ENCODE measurements at places on chromosomes 12 and 14.

DNA sequence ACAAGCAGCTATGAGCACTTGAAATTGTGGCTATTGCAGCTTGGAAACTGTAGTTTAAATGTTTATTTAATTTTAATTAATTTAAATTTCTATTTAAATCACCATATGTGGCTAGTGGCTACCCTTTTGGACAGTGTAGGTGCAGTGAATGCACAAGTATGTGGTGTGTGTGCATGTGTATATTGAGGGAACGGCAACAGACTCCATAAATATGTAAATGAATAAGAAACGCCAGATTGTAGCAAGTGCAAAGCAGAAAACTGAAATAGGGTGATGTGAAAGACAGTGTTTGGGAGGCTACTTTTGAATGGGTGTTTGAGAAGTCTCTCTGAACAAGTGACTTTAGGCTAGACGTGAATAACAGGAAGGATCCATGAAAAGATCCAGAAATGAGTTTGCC, 32.7 kb upstream of the CCDC196 start:
- no peak for DNase-seq

- DNase-seq = no peak
Observed at GRCh38 chr12:127711108-127711507, 555.9 kb upstream of the TMEM132C start.

- peak; percentile 38 for DNase-seq
Observed at GRCh38 chr12:51823875-51824565, 24.5 kb downstream of the FIGNL2 start.

DNA sequence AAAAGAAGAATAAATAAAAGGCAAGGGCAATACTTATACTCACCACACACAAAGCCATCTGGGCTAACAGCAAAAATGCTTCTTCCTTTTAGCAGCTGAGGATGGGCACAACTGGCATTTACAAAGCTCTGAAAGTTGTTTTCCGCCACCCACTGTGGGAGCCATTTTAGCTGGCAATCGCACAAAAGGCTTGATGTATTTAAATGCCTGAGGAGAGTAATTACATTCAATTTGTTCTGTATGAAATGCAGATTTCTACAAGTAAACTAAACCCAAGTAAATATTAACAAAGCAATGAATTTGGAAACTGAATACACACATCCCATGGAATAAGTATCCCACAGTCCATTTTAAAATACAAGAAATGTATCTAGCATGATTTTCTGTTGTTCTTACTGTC, 37.5 kb downstream of the LRIG3 start:
- no peak for DNase-seq

GRCh38 chr12:108691175-108691997, 39.9 kb downstream of the CORO1C start:
- DNase-seq = peak; percentile 95

DNA sequence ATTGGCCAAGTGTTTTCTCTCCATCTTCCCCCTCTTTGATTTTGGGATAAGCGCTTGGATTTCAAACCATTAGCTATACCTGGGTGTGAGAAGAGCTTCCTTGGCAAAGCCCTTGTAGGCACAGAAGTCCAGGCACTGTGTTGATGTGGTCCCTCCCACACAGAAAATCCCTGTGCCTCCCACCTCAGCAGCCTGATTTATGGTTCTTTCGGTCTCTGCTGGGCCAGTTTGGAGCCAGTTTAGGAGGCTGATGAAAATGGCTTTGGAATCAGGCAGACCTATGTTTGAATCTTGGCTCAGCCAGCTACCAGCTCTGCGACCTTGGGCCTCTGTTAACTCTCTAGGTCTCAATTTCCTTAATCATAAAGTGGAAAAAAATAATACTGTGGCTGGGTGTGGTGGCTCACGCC, 9.6 kb upstream of the IFT81 start:
- no peak for DNase-seq

- DNase-seq = no peak
Observed at GRCh38 chr12:27009881-27010301, 4.3 kb downstream of the TM7SF3 start.

- no peak for DNase-seq
Observed at GRCh38 chr14:58547649-58548048, 90.1 kb upstream of the DACT1 start.

- no peak for DNase-seq
Observed at GRCh38 chr12:104407438-104407837, 49.3 kb upstream of the CHST11 start.

DNA sequence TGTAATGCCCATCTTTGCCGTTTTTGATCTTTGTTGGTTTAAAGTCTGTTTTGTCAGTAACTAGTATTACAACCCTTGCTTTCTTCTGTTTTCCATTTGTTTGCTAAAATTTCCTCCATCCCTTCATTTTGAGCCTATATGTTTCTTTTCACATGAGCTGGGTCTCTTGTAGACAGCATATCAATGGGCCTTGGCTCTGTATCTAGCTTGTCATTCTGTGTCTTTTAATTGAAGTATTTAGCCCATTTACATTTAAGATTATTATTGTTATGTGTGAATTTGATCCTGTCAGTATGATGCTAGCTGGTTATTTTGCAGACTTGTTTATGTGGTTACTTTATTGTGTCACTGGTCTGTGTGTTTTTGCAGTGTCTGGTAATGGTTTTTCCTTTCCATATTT, 913.2 kb downstream of the TRHDE start:
- DNase-seq = no peak

DNA sequence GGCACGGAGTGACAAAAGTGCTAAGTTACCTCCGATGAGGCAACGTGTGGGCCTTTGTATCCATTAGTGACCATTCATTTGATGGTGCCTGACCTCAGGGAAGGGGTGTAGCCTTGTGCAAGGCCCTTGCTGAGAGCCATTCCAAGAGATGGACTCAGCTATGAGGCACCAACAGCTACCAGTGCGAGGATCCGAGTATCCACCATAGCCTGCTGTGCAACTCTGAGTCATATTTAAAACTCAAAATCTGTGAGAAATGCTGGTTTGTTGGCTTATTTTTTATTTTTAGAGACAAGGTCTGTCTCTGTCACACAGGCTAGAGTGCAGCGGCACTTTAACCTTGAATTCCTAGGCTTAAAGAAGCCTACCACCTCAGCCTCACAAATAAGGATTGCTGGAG, 25.1 kb upstream of the WNK1 start:
- no peak for DNase-seq

DNA sequence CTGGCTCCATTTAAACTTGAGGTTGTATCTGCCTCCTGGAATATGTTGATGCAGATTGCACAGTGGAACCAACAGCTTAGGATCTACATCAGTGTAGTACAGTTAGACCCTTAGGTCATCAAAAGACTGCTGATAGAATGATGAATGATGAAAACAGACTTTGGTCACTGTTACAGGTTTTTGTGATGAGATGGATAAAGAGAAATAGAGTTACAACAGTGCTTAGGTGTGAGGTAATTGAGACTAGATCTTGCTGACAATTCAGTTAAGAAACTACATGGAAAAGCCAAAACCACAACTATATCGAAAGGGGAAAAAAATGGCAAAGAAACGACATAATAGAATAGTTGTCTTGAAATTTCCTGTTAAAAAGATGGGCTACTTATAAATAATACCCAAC, 145.7 kb upstream of the LMNTD1 start:
- DNase-seq = no peak

DNA sequence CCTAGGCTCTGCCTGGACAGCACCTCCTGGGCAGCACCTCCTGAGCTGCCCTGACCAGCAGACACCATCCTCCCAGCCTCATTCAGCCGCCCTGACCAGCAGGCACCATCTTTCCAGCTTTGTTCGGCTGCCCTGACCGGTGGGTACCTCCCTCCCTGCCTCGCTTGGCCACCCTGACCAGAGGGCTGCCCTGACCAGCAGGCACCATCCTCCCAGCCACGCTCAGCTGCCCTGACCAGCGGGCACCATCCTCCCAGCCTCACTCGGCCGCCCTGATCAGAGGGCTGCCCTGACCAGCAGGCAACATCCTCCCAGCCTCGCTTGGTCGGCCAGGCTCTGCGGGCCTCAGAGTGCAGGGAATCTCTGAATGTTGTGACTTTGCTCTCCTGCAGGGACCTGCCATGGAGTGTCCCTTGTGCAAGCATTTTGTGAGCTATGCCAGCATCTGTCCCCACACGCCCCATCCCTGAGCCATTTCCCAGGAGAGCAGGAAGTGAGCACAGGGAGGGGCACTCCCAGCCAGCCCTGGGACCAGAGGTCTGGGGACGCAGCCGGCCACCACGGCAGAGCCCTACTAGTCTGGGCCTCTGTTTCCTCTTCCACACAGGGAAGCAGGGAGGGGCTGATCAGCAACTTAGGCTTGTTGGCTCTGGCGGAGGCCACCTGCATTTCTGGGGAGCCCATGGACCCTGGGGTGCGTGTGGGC, 265.5 kb downstream of the SEC23A start:
- DNase-seq = no peak

DNA sequence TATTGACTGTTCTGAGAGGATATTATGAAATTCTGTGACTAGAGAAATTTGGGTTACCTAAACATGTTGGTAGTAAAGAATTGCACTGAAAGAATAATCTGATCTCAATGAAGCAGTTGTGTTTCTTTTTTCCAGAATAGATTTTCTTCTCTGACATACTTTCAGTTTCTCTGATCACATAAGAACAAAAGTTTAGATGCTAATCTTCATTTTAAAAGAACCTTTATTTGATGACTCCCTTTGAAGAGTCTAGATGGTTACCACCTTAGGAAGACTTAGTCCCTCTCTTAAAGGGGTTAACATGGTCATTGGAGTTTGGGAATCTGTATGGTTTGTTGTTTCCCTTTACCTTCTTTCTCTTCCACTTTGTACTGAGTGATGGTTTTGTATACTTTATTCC, 58.6 kb downstream of the MON2 start:
- DNase-seq = no peak

DNA sequence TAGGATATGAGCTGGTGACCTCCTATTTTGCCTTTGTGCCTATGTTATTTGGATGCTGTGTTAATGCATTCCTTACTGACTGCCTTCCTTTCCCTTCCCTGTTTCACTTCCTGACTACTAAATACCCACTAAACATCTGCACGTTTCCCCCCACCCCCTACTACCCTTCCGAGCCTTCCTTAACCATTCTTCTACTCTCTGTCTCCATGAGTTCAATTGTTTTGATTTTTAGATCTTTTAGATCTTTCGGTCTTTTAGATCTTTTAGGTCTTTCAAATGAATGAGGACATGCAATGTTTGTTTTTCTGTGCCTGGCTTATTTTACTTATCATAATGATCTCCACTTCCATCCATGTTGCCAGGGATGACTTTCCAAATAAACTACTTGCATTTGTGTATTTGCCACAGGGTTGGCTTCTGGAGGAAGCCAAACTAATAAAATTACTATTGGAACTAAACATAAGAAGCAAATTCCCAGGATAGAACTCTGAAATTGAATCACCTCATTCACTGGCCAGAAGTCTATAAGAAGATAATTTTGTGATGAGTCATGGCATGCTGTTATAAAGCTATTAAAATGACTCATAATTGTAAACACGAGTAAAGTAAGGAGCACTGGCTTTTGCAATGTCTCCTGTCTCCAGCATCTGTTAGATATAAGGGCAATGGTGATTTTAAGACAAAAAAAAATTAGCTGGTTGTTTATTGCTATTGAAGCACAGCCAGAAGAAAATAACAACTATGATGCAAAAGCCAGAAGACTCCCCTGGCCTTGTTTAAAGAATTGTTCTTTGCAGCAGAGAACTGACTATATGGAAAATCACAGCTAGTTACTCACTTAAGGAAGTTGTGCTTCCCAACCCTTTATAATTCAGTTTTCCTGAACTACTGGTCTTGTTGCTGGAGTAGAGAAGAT, 586.3 kb downstream of the LRFN5 start:
- peak; percentile 60 for DNase-seq

DNA sequence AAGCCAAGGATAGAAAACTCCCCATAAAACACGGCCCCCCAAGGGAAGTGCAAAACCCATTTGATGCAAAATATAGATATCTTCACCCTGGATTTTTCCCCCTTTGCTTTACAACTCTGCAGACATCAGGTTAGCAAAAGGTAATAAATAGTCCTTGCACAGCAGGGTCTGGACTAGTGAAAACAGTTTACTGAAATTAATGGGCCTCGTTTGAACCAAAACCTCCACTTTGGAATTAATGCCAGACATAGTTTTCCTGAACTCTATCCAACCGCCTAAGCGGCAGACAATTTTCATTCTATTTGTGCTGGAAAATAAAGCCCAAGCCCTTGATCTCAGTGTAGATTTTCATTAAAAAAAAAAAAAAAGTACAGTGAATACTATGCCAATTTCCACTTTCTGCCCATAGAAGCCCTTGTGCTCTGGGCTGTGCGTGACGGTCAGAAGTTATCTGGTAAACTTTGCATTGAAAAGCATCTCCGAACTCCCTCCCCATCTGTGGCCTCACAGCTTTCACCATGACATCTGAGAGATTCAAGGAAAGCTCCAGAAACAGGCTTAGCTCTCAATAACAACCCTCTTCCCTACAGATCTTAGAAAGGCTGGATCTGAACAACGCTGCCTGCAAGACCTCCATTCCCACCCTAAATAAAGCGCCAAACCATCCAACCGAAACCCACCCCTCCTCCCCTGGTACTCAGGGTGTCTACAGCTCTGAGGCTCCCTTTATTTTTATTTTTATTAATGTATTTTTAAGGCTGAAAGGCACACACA, 11.0 kb upstream of the IRF2BPL start:
- no peak for DNase-seq

- DNase-seq = no peak
Observed at GRCh38 chr12:29957835-29958234, 174.1 kb upstream of the TMTC1 start.

GRCh38 chr14:50047274-50047676, 69.1 kb downstream of the VCPKMT start:
- no peak for DNase-seq

- DNase-seq = no peak
Observed at GRCh38 chr12:13144266-13144828, 40.9 kb upstream of the GSG1 start.

GRCh38 chr12:508145-508544, 48.4 kb downstream of the B4GALNT3 start:
- no peak for DNase-seq

DNA sequence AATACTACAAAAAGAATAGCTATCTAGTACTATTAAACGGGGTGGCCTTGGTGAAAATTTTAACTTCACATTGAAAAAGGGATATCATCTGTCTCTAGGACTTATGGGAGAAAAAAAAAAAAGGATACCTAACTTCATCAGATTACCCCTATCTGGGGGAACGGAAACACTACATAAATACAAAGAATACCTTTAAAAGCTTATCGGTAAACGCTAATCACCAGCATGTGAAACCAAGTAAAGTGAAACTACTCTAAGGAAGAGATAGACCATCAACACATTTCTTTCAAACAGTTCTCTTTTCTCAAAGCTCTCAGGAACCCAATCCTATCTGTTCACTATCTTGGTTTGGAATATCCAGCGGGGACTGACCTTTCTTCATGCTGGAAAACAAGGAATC, 3.5 kb downstream of the KICS2 start:
- DNase-seq = no peak

Data from non-pigmented ciliary epithelial cell (primary cell).